ENCODE measurements at places on chromosomes 6 and 20.

DNA sequence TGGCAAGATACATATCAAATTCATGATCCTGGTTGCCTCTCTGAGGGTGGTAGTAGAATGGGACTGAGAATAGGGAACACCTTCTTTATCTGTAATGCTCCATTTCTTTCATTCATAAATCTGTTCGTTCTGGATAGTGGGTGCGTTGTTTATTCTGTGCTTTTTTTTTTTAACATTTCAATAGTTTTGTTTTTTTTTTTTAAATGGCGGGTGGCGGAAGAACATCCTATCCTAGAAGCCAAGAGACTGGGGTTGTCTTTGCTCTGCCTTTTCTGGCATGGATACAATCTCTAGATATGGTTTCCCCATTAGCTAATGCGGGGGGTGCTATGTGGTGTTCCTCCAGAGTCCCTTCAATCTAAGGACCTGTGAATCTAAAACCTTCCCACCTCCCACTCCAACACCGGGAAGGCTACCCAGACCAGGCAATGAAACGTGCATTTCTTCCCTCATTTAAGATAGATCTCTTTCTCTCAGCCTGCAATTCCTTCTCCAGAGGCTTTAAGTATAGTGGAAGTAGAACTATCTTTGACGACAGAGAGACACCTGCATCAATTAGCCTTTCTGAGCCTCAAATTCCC, 883 bp upstream of the CCDC28A start:
- DNase-seq: no peak

- no peak for DNase-seq
Measured at GRCh38 chr6:32603888-32604287, 14.2 kb upstream of the HLA-DRB1 start.

DNA sequence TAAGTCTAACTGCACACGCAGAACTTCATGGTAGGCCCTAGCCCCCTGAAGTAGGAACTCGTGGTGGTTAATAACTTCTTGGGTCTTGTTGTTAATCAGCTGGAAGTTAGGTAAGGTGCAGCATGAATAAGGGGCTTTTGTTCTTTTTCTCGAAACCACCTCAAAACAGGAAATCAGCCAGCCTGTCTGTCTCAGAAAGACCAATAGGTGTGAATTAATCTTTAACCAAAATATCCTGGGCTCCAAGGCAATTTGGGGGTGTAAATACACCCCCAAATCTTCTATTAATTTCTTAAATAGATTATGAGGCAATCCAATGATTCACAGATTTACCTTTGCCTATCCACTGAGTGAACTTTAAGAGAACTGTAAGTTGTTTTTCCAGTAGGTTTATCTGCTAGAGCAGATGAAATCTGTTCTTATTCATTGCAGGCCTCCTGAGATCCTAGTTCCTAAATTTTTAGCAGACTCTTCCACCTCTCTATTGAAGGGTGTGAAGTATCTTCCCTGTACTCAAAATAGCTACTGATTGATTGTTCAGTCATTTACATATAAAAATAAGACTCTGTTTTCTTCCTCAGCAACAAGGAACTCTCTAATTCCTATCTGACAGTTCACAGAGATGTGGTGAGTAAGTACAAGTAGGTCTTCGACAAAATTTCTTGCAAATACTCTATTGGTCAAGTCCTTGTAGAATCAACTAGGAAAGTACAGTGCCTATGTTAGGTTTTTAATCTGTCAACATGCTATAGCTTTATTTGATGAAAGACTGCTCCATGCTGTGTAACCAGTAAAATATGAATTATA, 427.1 kb upstream of the NOX3 start:
- no peak for DNase-seq

GRCh38 chr6:134589512-134589911, 271.6 kb upstream of the SGK1 start:
- DNase-seq: no peak
